ENCODE measurements at places on chromosomes 5 and 9.

- peak; percentile 45 for DNase-seq
These were observed 1.2 kb upstream of the GPBP1 start for GRCh38 chr5:57172466-57173318.

GRCh38 chr5:74392711-74393351 lies 247.7 kb downstream of the ENC1 start:
- peak; percentile 77 for DNase-seq

DNA sequence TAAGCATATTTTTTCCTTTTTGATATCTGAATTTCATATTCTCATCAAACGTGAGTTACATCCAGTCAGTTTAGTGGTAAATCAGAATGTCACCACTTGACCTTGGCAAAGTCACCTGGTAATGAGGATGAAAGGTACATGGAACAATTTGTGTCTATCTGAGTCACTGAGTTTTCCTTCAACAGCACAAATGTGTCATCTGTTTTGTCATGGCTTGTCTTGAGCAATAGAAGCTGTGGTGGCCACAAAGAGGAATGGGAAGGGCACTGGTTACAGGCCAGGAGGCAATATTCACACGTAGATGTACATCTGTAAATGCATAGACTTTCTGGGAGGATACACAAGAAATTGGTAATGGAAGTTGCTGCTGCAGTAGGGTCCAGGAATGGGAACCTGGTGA lies 8.4 kb upstream of the ZNF474 start:
- DNase-seq, result peak; percentile 75

GRCh38 chr5:157961176-157961575 lies 102.2 kb upstream of the CLINT1 start:
- no peak for DNase-seq

DNA sequence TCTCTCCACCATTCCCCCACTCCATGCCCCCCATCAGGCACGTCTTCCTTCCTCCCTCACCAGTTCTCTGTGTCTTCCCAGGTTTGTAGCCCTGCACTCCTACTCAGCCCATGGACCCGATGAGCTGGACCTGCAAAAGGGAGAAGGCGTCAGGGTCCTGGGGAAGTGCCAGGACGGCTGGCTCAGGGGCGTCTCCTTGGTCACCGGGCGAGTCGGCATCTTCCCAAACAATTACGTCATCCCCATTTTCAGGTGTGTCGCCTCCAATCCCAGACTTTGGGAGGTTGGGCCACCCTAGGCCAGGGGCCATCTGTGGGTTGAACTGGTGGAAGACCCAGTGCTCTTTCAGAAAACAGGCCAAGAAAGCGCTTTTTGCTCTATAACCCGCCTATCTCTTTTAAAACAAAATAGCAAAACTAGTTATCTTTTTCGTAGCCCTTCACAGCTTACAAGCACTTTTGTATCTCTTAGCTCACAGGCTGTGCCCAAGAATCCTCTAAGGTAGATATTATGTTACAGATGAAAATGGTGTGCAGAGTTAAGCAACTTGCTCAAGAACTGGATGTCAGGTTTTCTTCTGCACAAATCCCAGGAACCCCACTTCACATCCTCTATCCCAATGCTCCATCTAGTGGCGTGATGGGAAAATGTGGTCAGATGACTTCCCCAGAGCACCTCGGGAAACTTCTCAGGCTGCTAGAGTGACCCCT lies 56.2 kb downstream of the PLAC8L1 start:
- DNase-seq, result peak; percentile 81

DNA sequence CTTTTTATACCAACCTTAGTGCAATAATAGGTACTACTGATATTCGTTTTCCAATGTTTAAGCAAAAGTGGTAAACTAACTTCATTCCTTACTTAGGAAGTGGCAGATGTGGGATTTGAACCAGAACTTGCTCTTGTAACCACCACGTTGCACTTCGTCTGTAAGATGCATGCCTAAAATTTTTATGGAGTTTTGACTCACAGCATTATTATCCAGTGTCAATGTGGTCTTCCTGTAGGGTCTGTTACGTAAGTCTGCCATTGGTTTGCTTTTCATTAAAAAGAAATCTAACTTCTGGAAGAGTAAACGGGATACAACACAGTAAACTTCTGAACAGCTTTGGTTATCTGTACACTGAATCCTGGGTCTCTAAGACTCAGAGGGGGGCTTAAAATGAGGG lies 521.0 kb upstream of the WWC1 start:
- peak; percentile 63 for DNase-seq

GRCh38 chr9:116686693-116687073 lies 422 bp upstream of the TRIM32 start:
- DNase-seq, result peak; percentile 45

DNA sequence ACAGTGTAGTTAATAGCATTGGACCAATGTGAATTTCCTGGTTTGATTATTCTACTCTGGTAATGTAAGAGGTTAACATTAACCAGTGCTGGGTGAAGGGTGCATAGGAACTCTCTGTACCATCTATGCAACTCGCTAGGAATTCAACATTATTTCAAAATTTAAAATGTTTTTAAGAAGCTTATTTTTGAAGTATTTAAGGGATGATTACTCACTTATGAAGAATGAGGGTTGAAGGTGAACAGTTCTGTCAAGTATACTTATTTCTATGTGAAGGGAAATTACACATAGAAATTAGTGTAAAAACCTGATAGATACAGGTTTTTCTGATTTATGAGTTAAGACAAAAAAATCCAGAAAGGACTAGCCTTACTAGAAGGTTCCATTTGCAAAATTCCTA lies 165.8 kb downstream of the INSYN2B start:
- no peak for DNase-seq

- DNase-seq, result no peak
These were observed 9.4 kb downstream of the SLC22A4 start for GRCh38 chr5:132303589-132303988.

DNA sequence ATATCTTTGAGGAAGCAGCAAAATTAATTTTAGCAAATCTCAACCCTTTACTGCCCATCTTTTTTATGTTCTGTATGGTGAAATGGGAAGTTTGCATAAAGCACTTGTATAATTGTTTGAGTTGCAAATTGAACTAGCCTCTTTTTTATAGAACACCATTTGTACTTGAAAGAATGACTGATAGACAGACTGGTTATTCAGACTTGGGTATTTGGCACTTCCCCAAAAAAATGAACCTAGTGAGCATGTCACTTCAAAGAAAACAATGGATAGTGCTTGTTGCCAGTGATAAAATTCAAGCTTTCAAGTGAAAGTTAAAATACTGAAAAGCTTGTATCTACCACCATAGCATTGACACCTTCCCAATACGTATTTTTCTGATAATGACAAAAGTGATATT lies 115.8 kb downstream of the ERCC6L2 start:
- DNase-seq, result no peak

DNA sequence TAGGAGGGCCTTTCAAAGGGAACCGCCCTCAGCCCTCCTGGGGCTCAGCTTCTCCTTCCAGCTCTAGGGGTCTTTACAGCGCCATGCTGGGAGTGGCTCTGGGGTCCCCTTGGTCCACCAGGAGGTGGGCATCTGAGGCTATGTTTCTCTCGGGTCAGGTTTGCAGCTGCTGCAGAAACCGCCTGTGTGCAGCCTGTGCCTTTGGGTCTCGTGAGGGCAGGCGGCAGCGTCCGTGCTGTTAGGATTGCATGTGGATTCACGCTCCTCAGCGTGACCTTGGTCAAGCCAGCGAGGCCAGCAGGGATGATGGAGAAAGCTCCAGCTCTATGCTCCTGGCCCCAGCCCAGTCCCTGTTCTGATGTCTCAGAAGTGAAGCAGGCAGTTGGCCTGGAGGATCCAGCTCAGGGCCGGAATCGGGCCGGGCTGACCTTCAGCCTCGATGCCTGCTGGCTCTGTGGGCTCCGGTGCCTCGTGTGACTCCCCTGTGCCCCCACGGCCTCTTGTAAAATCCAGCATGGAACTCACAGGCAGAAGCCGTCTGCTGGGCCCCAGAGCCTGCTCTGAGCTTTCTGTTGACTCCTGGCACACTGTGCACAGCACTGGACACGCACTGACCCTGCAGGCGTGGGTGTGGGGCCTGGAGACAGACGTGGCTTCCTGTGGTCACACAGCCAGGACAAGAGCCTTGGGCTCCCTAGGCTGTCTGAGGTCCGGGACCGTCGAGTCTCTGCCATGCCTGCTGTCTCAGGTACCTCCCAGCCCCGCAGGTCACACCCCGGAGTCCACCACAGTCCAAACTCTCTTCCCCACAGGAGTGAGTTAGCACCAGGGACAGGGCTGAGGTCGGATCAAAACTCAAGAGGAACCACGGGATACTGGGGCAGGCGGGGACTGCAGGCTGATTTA lies 54.3 kb downstream of the TRIP13 start:
- no peak for DNase-seq

DNA sequence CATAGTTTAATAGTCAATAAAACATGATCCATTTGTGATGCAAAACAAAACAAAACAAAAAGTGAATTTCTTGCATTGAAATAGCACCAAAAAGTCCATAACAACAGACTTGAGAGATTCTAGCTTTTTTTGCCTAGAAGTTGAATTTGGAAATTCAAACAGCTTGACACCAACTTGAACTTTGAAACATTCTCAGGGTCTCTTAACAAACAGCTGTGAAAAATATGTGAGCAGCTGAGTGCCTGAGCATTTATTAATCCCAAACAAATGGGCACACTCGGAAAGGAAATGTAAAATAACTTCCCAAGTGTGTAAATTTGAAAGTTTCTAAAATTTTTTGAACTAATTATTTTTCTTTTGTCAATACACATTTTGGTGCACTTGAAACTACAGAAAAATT lies 56.0 kb upstream of the HMHB1 start:
- DNase-seq, result no peak

- no peak for DNase-seq
These were observed 77.7 kb upstream of the TUSC1 start for GRCh38 chr9:25755951-25756350.

DNA sequence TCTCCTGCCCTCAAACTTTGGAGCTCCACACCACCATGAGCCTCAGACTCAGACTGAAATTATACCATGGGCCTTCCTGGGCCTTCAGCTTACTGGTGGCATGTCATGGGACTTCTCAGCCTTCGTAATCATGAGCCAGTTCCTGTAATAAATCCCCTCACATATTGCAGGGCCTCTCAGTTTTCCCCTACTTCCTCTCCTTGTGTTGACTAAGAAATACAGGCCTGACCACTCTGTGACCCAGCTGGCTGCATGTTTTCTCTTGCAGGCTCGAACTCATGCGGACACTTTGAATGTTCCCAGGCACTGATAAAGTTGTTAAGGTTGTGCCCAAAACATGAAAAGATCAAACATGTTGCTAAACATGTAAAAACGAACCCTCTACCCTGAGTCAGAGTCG lies 26.2 kb upstream of the SHC3 start:
- no peak for DNase-seq

DNA sequence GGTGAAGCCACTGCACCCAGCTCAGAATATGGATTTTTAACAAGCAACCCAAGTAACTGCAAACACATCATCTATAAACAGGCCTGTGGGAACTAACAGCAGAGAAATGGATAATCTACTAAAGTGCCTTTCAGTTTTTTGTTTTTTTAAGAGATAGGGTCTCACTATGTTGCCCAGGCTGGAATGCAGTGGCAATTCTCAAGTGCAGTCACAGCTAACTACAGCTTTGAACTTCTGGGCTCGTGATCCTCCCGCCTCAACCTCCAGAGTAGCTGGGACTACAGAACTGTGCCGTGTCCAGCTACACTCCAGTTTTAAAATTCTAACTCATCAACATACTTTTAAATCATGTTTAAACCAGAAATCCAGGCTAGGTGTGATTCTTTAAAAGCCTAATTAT lies 11.9 kb downstream of the TUT7 start:
- DNase-seq, result no peak

DNA sequence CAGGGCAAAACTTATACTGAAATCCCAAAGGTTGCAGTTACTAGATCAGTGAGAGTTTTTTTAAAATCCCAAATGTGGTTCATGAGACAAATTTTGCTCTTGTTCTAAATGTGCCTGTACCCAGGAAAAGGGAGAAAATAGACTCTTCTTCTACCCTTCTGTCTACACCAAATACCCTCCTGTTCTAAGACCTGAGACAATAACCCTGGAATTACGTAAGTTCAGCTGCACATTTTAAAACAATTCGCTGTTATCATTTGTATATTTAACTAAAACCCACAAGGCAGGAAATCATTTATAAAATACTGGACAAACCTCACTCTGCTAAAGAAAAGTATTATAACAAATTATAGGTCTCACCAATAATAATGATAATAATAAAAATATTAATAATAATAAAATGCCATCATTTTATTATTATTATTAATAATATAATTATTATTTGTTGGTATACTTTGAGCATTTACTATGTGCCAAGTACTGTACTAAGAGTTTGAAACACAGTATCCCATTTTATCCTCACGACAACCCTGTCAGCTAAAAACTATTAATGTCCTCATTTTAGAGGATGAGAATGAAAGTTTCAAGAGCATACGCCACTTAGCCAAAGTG lies 49.8 kb upstream of the AFAP1L1 start:
- DNase-seq, result peak; percentile 42

DNA sequence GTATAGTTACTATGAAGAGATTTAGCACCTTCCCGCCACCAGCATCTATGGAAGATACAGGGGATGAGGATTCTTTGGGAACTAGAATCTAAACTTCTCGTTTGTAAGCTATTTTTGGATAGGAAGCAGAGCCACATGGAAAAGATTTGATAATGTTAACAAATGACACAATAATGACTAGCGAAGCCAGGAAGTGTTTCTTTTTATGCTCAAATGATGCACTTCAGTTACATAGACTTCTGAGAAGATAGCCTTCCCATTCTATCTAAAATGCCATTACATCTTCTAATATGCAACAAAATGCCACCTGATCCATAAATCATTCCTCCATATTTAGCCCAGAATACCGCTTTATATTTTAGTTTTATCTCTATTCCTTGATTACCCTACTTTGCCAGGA lies 17.0 kb upstream of the TNC start:
- peak; percentile 37 for DNase-seq

DNA sequence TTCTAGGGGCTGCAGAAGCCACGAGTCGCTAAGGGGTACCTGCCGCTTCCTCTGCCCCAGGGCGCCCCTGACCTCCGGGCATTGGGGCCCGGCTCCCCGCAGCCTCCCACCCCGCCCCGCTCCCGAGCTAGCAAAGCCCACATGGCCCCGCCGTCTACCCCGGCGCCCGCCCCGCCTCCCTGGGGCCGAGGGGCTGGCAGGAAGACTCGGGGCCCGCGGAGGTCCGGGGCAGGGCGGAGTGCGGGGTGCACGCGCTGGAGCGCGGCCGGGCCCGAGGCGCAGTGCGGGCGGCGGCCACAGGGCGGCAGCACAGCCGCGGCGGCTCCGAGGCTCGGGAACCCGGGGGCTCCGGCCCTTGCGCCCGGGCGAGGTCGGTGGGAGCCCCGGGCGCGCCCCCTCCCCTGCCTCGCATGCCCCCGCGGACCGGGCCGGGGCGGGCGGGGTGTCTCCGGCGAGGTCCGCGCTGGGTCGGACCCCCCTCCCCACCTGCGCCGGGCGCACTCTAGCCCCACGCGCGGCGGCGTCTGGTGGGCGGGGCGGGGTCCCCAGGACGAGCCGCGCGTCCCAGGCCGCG lies 6.7 kb downstream of the NRARP start:
- DNase-seq, result peak; percentile 40

GRCh38 chr9:38370176-38370575 lies 22.3 kb upstream of the ALDH1B1 start:
- no peak for DNase-seq

DNA sequence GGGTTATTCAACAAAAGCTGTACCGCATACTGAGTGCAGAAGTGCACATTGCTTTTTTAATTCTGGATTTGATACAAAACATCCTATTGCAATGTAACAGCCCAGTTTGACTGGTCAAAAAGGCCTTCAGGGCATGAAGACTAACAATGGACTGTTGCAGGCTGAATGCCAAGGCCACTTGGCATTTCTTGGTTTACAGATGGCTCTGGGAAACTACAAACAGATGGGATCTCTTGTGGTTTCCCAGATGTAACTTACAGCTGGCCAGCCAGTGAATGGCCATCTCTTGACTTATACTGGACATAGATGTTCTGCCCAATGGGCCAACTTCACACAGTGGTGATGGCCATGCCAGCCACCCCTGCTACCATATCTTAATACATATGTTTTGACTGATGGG lies 36.8 kb downstream of the UGT3A2 start:
- DNase-seq, result no peak
